ENCODE measurements at places on chromosomes 1 and 21. TPM values are rescaled to one million over a fixed set of nuclear protein-coding genes. Genes with fewer than 3 reads are reported as not detected.

The HJV gene
- not detected for total RNA-seq

- DNase-seq: no peak
Measured at GRCh38 chr1:240611228-240611618, 732 bp downstream of the GREM2 start.

DNA sequence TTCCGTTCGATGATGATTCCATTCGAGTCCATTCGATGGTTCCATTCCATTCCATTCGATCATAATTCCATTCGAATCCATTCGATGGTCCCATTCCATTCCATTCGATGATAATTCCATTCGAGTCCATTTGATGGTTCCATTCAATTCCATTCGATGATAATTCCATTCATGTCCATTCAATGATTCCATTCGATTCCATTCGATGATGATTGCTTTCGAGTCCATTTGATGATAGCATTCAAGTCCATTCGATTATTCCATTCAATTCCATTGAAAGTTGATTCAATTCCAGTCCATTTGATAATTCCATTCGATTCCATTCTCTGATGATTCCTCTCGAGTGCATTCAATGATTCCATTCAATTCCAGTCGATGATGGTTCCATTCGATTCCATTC lies 3895.3 kb downstream of the SRGAP2C start:
- no peak for DNase-seq

- no peak for DNase-seq
Measured at GRCh38 chr1:215457213-215457612, 109.9 kb upstream of the KCTD3 start.

DNA sequence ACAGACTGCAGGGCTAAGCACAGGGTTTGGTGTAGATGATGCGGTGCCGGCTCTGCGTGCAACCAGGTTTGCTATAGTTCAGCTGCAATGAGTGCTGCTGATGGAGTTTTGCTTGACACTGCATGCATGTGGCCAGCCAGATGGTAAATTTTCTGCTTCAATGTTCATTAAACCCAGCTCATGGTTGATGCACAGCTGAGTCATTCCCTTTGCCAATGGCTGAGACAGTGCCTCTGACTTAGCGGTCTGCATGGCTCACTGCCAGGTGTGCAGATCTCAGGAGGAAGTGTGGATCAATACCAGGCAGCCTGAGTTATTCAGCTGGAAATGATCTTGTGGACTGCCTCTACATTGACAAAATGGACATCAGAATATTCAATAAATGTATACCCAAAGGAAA lies 172.7 kb upstream of the ZP4 start:
- no peak for DNase-seq

DNA sequence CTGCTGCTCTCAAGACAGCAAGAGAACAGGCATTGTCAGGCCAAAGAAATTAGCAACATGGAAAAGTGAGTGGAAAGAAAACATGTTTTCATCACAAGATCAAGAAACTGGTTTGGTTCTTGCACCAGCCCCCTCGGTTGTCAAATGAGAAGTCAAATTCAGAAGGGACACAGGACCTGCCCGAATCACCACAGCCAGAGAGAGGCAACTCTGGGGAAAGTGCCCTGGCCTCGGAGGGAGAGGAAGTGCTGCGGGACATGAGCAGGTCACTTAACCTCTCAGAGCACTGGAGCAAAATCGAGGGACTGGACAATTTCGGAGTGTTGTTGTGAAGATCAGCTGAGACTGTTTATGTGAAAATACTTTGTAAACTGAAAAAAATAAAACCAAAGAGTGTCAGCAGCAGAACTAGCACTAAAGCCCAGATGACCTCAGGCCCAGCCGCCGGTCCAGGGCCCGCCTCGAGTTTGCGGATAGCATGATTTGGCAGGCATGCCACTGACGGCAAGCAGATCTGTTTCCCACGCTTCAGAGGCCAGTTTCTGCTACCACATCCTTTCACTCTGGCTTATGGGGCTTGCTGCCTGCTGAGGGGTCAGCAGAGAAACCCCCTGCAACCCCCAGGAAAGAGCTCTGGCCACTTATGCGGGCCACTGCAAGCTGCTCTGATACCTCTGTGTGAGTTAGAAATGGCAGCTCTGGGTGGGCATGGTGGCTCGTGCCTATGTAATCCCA lies 32.1 kb downstream of the CD247 start:
- DNase-seq: no peak

GRCh38 chr1:41226815-41227434 lies 15.2 kb downstream of the SCMH1 start:
- no peak for DNase-seq

The ZNF670 gene
- 4.7 TPM for total RNA-seq
